ENCODE measurements at places on chromosomes 3 and 15. TPM values are rescaled to one million over a fixed set of nuclear protein-coding genes. Genes with fewer than 3 reads are reported as not detected.

DNA sequence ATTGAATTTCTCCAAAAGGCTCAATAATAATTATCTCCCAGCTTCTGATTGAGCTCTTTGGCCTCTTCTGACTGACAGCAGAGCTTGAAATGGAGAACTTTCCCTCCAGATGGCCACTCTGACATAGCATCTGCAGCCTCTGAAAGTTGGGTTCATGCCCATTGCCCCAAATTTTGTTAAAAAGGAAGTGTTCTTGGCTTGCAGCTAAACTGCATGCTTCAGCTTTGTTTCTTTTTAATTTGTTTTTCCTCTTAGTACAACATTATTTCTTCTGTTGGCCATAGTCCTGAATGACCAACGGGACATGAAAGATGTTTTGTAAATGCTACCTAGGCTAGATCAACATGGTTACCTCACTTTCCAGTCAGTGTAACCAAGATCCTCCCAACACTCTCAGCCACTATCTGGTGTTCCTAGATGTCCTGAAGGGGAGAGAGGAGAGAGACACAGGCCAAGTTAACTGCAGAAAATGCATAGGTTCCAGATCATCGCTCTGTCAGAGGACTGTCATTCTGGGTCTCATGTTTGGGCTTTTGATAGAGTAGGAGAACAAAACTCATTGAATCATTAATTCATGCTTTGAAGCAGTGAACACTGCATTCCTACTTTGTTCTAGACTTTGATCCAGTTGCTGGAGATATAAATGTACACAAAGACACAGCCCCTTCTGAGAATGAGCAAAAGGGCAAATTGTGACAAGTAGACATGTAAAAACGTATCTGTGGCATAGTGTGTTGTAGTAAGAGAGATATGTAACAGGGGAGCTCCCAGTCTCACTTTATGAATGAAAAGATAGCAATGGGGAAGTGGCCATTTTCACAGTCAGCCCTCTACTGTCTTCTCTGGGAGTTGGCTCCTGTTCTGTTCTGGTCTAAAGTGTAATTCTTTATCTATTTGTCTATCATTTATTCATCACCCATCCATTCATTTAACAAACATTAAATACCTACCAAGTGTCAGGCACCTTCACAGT, 156.2 kb downstream of the ZNF621 start:
- H3K27ac ChIP-seq: no peak overlapping the region
- H3K27me3 ChIP-seq: no peaks in the 10 kb centered on the region
- H3K36me3 ChIP-seq: no peaks in the 10 kb centered on the region
- DNase-seq: no peak
- no peak overlapping the region for H3K4me3 ChIP-seq
- no peaks in the 10 kb centered on the region for H3K4me1 ChIP-seq

DNA sequence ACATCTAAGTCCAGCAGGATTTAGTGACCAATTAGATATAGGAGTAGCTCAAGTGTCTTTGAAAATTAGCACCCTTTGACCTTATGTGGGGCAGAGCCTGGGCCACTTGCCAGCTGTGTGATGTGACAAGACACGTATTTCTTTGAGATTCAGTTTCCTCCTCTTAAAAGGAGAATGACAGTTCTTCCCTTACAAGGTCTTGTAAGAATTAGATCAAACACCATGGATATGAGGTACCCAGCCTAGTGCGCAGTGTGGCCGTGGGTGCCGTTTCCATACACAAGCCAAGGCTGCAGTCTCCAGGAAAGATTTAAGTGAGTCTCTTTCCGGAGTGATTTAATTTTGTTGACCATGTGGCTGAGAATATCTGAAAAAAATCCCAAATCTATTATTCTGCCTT, 46.3 kb downstream of the ARHGAP31 start:
- no peak for DNase-seq
- no peaks in the 10 kb centered on the region for H3K27me3 ChIP-seq
- H3K4me3 ChIP-seq: no peak overlapping the region
- H3K27ac ChIP-seq: no peak overlapping the region
- H3K4me1 ChIP-seq: no peaks in the 10 kb centered on the region
- no peaks in the 10 kb centered on the region for H3K36me3 ChIP-seq

DNA sequence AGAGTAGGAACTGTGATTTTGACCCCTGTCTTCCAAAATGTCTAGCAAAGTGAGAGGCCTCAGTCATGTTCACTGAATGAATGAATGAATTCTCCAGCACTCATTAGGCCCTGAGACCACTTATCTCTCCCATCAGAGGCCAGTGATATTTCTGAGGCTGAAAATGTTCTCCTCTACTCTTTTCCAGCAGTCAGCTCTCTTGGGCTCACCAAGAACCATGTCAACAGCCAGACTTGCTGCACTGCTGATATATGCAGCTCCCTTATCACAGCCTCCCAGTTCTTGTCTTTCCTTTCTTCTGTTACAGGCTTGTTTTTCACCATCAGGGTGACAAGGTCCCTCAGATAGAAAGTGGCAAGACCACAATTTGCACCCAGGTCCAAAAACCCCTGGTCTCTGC, 28.7 kb upstream of the MFSD1 start:
- no peak for DNase-seq
- no peaks in the 10 kb centered on the region for H3K36me3 ChIP-seq
- H3K4me1 ChIP-seq: peaks cover 34% of the 10 kb centered on the region
- no peak overlapping the region for H3K27ac ChIP-seq

- no peak for DNase-seq
- H3K4me1 ChIP-seq: peaks cover 2% of the 10 kb centered on the region
Measured at GRCh38 chr3:37324131-37324530, 149.7 kb upstream of the LRRFIP2 start.

GRCh38 chr3:125194849-125195601, 17.5 kb downstream of the SLC12A8 start:
- peaks cover 5% of the 10 kb centered on the region for H3K4me1 ChIP-seq
- H3K27me3 ChIP-seq: peaks cover 2% of the 10 kb centered on the region
- no peak overlapping the region for H3K4me3 ChIP-seq
- H3K36me3 ChIP-seq: no peaks in the 10 kb centered on the region
- no peak overlapping the region for H3K27ac ChIP-seq
- DNase-seq: peak; percentile 89

- H3K27ac ChIP-seq: no peak overlapping the region
- H3K36me3 ChIP-seq: no peaks in the 10 kb centered on the region
- DNase-seq: no peak
- no peaks in the 10 kb centered on the region for H3K4me1 ChIP-seq
Measured at GRCh38 chr15:51193526-51193925, 98.8 kb upstream of the TNFAIP8L3 start.

- DNase-seq: peak; percentile 14
- no peaks in the 10 kb centered on the region for H3K27me3 ChIP-seq
- no peaks in the 10 kb centered on the region for H3K36me3 ChIP-seq
Measured at GRCh38 chr3:60555686-60556354, 695.4 kb downstream of the FHIT start.

GHSR gene
- not detected for total RNA-seq

RBMS3 gene
- total RNA-seq: 58.6 TPM

GPR149 gene
- not detected for total RNA-seq

All from fibroblast of lung (primary cell).